Fibroblast of skin of back (primary cell): ENCODE measurements at places on chromosomes 6 and 20.

DNA sequence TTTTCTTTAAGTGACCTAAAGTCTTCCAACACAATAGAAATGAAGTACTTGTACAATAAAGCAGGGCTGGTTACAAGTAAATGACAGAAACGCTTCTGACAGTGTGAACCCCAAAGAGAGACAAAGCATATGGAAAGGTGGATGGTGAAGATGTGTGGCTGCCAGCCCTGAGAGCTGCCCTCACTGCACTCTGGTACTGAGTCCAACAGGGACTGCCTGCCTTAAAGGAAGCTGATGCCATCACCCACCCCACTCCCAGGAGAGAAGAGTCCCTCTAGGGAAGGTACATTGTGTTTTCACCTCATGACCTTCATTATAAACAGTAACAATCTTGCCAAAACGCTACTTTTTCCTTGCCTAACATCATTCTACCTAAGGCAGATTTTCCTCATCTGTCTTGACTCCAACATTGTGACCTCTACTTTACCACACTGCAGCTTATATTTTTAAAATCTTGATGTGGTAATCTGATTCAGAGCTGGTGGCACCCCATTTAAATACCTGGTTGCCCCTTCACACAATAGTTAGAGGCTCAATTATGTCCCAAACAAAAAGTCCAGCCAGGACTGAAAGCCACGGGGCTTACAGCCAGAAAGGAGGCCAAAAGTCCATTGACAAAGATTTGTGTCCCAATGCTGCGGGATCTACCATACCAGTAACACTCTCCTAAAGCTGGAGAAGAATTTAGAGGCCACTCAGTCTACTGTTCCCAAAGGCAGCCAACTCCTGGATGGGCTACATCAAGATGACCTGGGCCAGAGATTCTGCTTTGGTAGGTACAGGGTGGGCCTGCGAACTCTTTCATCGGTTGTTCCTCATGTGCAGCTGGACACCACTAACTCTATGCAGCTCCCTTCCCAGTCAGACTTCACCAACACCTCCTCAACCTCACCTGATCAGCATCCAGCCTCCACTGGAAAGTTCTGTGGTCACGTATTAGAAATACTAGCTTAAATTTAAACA is 4.4 kb downstream of the APMAP start:
- no peak for DNase-seq

DNA sequence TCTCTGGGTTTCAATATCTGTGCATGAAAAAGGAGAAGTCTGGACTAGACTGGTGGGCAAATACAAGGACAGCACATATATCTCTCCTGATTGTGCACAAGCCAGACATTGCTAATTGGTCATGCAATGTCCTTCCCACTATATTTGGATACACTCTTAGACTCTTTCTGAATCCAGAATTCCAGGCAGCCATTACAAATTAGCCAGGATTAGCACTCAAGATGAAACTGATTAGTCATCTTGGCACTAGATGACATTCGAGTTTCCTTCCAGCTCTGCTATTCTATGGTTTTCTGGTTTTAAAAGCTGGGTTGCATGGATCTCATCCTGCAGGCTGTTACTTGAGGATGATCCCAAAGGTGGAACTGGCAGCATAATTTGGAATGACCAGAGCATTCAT is 73.2 kb downstream of the SCP2D1 start:
- DNase-seq: no peak

- DNase-seq: no peak
Measured at GRCh38 chr20:58431134-58431533, 42.1 kb downstream of the VAPB start.

- no peak for DNase-seq
Measured at GRCh38 chr6:120764312-120764711, 570.0 kb downstream of the TBC1D32 start.

GRCh38 chr6:67608099-67608749 is 1026.9 kb upstream of the ADGRB3 start:
- no peak for DNase-seq

GRCh38 chr20:5567644-5568043 is 182.6 kb upstream of the SHLD1 start:
- no peak for DNase-seq

DNA sequence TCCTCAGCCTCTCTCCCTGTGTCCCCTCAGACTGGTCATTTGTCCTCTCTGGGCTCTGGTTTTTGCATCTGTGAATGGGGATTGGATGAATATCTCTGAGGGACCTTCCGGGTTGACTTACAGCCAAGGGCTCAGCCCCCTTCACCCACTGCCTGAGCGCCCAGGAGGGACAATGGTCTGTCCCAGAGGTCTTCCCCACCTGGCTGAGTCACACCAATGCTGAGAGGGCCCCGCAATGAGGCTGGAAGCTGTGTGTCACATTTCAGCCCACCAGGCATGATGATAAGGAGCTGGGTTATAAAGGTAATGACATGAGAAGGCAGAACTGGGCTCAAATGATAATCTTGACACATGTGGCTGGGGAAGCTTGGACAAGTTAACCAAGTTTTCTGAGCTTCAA is 70.5 kb downstream of the TOX2 start:
- no peak for DNase-seq

- DNase-seq: no peak
Measured at GRCh38 chr6:157788180-157788579, 34.9 kb upstream of the SNX9 start.

GRCh38 chr6:91437315-91437729 is 850.5 kb upstream of the MAP3K7 start:
- no peak for DNase-seq
